ENCODE measurements at places on chromosomes 12 and 14.
A peak's percentile ranks its signal among the peaks of the same experiment; 100 is the strongest.

DNA sequence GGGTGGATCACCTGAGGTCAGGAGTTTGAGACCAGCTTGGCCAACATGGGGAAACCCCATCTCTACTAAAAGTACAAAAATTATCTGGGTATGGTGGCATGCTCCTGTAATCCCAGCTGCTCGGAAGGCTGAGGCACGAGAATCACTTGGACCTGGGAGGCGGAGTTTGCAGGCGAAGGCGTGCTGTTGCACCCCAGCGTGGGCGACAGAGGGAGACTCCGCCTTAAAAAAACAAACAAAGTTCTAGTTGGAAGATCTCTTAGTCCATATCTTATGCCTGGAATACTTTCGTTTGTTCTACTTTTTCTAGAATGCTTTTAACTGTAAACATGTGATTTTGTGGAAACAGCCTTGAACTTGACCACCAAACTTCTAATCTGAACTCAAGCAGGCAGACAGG is 38.7 kb downstream of the PPHLN1 start:
- DNase-seq, result no peak

DNA sequence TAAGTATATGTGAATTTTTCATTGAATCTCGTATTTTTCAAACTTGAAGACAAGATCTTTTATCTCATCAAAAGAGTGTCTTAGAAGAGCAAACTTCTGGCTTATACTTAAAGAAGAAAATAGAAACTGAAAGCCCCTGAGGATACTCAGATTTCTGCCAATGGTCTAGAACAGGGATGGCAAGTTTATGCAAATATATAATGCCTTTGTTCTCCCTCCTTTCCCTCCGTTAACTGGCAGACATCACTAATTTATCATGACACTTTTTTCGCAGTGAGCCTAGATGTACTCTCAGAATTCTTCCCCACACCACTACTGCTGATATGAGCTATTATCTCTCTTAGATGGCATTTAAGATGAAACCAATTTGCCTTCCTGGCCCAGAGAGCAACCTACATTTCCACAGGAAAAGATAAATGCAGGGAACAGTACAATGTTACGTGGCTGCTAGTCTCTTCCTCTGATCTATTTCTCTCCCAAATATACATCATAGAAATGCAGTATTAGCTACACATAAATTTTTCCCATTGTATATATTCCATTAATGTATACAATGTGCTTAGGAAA is 40.0 kb upstream of the DAAM1 start:
- no peak for DNase-seq

- DNase-seq, result no peak
Measured at GRCh38 chr14:78501909-78502308, 331.7 kb downstream of the NRXN3 start.

DNA sequence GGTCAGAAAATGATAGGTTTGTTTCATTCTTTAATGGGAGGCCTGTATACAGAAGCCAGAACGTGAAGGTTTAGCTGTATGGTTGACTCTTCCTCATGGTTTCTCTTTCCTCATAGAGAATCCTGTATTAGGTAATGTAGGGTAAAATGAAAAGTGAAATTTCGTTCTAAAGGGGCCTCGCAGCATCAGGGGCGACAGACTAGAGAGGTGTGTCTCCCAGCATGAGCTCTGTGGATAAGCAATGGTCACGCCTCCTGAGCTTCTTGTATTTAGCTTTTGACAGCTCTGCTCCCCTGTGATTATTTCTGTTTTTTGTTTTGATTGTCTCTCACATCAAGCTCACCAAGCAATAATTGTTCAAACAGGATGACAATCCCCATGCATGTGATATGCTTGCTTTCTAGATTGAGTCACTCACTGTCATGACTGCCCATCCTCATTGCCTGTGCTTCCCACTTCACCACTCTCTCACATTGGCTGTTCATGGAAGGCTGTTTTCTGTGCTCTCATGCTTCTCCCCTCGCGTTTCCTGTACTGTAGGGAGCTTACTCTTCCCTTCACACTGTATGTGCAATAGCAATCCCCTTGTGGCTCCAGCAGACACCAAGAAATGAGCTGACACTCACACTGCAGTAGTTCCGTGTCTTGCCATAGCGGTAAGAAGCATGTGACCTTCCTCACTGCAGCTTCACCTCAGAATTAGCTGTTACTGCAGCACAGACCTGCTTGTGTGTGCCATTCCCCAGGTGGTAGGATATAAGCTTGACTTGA is 44.0 kb downstream of the RAD52 start:
- DNase-seq, result no peak

GRCh38 chr12:45725631-45726602 is 3.6 kb upstream of the ARID2 start:
- DNase-seq, result peak; percentile 38

- DNase-seq, result no peak
Measured at GRCh38 chr12:18731156-18731555, 6.7 kb downstream of the PLCZ1 start.

- no peak for DNase-seq
Measured at GRCh38 chr14:71959055-71959454, 26.8 kb downstream of the RGS6 start.

DNA sequence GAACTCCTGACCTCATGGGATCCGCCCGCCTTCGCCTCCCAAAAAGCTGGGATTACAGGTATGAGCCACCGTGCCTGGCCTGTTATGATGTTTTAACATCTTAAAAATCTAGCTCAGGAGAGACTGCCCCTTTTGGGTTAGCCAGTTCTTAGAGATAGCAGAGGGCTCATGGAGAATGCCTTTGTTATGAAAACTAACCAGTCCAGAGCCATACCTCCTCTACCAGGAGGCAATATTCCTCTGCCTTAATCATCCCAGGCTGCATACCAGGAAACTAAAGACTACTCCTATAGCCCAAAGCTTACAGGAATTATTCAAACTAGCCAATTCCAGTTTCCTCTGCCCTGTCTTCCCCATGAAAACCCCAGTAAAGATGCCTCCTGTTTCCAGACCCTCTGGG is 96.0 kb upstream of the MDM1 start:
- no peak for DNase-seq

GRCh38 chr12:74412606-74413230 is 124.9 kb upstream of the ATXN7L3B start:
- no peak for DNase-seq

GRCh38 chr12:74626397-74626796 is 88.8 kb downstream of the ATXN7L3B start:
- no peak for DNase-seq

DNA sequence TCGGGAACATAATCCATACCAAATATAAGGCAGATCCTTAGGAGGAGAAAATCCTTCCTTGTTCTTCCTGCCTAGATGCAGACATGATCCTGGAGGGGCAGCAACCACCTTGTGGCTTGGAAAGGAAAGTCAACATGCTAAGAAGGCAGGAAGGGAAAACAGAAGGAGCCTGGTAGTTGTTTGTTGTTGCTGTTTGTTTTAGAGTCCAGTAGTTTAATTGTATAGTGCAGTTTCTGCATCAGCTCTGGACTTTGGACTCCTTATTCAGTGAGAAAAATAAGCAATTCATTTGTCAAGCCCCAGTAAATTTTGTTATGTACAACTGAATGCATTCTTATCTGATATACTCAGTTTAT is 45.7 kb upstream of the APPL2 start:
- DNase-seq, result no peak

DNA sequence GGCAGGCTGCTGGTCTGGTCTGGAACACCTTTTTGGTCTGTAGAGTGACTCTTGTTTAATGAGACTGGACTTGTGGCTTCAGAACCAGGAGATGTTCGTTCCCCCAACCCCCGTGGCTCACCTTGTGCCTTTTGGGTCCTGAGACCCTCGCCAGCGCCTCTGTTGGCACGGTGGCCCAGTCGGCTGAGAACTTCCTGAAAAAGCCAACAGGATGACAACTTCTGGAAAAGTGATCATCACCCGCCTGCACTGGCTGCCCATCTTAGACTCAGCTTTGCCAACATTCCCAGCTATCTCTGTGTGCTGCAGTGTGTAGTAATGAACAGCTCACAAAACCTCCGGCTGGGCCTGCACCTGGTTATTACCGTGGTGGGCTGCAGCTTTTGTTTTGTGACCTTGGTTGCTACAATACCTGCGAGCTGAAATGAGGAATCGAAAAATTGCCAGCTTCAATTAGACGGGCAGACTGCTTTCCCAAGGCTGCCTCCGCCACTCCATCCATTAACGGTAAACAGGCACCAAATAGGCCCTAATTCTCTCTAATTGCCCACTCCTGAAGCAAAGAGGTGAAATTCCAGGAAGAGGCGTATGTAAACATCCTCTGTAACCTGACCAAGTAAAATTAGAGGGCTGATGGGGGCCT is 16.0 kb downstream of the MEG3 start:
- DNase-seq, result no peak

- DNase-seq, result peak; percentile 53
Measured at GRCh38 chr14:61750708-61751474, 11.3 kb upstream of the SNAPC1 start.

GRCh38 chr12:46446645-46447044 is 74.1 kb upstream of the SLC38A2 start:
- DNase-seq, result no peak

- DNase-seq, result no peak
Measured at GRCh38 chr12:68468036-68468435, 135.9 kb upstream of the MDM1 start.

- peak; percentile 69 for DNase-seq
Measured at GRCh38 chr12:47736877-47737676, 11.8 kb upstream of the ENDOU start.

DNA sequence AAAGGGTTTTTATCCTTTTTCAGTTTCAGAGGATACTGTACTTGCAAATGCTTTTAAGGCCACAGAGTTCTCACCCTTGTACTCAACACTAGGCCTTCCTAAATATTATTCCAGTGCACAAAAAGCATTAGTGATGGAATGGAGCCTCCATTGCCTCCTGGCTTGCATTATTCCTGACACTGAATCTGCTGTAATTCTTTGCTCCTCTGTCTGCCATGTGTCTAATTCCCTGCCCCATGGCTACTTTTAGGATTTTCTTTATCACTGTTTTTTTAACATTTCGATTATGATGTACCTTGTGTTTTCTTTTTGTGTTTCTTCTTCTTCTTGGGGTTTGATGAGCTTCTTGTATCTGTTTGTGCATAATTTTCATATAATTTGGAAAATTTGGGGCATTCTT is 29.5 kb downstream of the SUSD6 start:
- no peak for DNase-seq

GRCh38 chr12:13444076-13444475 is 247.6 kb downstream of the EMP1 start:
- DNase-seq, result no peak

DNA sequence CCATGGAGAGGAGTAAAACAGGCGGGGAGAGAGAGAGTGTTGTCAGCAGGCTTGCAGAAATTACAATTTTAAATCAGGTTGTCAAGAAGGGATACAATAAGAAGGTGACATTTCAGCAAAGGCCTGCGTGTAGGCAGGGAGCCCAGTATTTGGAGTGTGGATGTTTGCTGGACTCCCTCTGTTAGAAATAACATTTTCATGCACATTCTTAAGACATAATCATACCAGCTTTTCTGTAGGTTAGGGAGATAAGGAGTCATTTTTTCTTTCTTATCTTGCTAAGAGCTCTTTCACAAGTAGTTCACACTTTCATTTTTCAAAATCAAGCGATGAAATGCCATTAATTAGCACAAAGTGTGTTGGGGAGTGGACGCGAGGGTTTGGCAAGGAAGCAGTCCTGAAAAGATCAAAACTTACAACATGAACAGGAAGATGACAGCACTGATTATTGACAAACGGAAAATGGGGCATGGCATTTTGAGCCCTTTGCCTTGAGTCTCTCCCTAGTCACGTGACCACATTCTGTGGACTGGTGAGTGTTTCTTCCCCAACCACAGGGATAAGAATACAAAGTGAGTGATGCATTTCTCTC is 160.2 kb downstream of the DAD1 start:
- no peak for DNase-seq

GRCh38 chr12:124213666-124214347 is 81.1 kb upstream of the RFLNA start:
- DNase-seq, result no peak

DNA sequence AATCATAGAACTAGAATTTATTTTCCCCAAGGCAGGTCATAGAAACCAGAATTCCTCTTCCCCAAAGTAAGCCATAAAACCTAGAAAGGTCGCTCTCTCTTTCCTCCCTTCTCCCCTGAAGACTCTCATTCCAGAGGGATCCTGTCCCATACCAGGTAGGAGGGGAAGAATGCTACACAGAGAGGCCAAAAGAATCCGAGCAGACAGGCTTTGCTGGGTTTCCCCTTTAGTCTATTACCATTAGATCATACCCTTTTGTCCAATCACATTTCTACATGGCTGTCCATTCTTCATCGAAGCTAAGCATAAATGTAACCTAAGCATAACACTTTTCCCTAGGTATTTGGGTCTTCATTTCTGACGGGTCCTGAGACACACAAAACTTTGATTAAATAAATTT is 204.5 kb downstream of the SPTSSA start:
- no peak for DNase-seq

- DNase-seq, result no peak
Measured at GRCh38 chr14:64012003-64012402, 159.2 kb downstream of the SYNE2 start.

GRCh38 chr14:33563191-33563900 is 387.5 kb downstream of the EGLN3 start:
- no peak for DNase-seq

DNA sequence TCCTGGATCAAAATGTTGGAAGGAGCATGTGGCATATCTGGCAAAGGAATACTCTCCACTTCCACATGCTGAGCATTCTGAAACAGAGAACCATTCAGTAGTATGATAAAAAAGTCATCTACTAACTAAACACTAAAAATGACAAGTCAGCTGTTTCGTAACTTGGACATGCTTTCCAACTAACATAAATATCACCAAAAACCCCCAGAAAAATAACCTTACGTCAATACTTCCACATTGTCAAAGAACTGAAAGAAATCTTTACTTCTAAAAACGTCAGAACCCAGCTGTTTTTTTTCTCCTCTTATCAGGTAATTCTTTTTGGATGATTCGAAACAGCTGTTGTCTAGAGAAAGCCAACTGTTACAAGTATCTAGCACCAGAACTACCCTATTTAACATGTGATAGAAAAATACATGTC is 8.2 kb downstream of the WBP11 start:
- no peak for DNase-seq

GRCh38 chr14:74326369-74327152 is 21.7 kb upstream of the VRTN start:
- DNase-seq, result no peak

GRCh38 chr14:51284241-51284640 is 44.2 kb downstream of the TMX1 start:
- DNase-seq, result no peak

DNA sequence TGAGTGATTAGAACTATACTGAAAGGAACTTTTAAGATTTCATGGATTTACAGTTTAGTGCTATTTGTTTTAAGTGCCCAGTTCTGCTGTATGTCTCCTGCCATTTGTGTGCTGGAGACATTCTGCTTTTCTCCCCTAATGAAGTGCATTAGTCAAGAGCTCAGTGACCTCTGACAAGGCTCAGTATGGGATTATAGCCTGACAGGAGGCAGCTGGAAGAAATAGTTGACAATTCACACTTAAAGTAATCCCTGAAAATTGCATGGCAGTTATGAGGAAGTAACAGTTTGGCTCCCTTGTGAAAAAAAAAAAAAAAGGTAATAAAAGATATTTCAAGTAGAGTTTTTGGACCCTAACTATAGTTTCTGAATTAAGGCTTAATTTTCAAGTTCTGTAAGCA is 70.3 kb downstream of the ALX1 start:
- DNase-seq, result no peak

Measured in stromal cell of bone marrow (primary cell).